ENCODE measurements at places on chromosomes 13 and 19. TPM values are rescaled to one million over a fixed set of nuclear protein-coding genes. Genes with fewer than 3 reads are reported as not detected.

Gene IFNL1
- total RNA-seq, result not detected

Gene NPAS1
- total RNA-seq, result 0.86 TPM

Gene CCDC8
- 8.6 TPM for total RNA-seq

Gene KLF1
- total RNA-seq, result not detected

Gene DMWD
- total RNA-seq, result 53.5 TPM

Gene PRR22
- total RNA-seq, result under 0.01 TPM

Gene ZNF793
- 2.6 TPM for total RNA-seq

Gene ISYNA1
- total RNA-seq, result 48.4 TPM

Gene ARHGAP33
- total RNA-seq, result 2.3 TPM

DNA sequence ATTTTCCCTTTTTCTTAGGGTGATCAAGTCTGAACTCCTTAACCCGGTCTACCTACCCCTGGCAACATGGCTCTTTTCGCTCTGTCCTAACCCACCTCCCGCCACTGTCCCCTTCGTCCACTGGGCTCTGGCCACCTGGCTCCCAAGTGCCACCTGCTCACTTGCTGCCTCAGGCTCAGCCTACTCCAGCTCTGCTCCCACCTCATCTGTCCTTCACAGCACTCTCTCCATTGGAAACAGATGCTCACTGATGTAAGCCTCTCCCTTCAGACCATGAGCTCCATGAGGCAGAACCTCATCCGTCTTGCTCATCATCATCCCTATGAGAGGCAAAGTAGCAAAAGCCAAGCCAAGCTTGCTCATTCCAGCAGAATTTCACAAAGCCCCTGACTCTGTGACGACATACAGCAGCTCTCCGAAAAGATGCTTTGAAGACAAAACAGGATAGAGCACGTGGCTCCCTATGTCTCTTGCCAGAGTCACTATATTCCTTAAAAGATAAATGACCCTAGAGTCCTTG lies 35.3 kb upstream of the AMER2 start:
- DNase-seq, result no peak

- DNase-seq, result no peak
Observed at GRCh38 chr13:22773465-22773864, 407.3 kb upstream of the SGCG start.

- no peak for DNase-seq
Observed at GRCh38 chr19:39196860-39197562, at the start of gene NCCRP1. NCCRP1 (plus strand) TSS chr19:39196964; CDS start chr19:39196983, 19 bp downstream.

GRCh38 chr19:14798760-14799159 lies 20.4 kb upstream of the ADGRE2 start:
- no peak for DNase-seq

DNA sequence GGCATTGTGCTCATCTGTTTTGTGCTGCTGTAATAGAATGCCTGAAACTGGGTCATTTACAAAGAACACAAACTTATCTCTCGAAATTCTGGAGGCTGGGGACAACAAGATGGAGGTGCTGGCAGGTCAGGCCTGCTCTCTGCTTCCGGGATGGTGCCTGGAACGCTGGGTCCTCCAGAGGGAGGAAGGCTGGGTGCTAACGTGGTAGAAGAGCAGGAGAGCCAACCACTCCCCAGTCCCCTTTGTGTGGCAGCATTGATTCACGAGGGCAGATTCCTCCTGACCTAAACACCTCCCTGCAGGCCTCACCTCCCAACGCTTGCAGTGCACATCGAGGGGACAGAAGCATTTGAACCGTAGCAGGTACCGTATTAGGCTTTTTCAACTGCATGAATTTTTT lies 34.1 kb upstream of the TFDP1 start:
- no peak for DNase-seq

DNA sequence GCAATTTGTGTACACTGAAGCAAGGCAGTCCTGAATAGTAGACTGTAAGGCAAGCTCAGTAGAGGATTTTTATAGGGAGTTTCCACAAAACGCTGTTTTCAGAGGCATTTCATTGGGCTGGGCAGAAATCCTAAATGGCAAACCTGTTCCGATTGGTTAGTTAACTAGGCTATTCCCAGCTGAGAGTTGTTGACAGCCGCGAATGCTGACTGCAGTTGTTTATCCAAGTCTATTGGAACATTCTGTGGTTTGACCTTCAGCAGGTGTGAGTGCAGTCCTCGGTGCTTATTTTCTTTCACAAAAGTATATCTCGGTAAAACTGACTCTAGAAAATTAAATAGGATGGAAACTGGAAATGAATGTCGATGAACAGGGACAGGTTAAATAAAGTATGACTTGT lies 45.4 kb downstream of the TPT1 start:
- peak; percentile 47 for DNase-seq

- no peak for DNase-seq
Observed at GRCh38 chr19:31534786-31535657, 185.8 kb upstream of the TSHZ3 start.

- DNase-seq, result no peak
Observed at GRCh38 chr13:102631198-102631597, 34.4 kb downstream of the TPP2 start.

DNA sequence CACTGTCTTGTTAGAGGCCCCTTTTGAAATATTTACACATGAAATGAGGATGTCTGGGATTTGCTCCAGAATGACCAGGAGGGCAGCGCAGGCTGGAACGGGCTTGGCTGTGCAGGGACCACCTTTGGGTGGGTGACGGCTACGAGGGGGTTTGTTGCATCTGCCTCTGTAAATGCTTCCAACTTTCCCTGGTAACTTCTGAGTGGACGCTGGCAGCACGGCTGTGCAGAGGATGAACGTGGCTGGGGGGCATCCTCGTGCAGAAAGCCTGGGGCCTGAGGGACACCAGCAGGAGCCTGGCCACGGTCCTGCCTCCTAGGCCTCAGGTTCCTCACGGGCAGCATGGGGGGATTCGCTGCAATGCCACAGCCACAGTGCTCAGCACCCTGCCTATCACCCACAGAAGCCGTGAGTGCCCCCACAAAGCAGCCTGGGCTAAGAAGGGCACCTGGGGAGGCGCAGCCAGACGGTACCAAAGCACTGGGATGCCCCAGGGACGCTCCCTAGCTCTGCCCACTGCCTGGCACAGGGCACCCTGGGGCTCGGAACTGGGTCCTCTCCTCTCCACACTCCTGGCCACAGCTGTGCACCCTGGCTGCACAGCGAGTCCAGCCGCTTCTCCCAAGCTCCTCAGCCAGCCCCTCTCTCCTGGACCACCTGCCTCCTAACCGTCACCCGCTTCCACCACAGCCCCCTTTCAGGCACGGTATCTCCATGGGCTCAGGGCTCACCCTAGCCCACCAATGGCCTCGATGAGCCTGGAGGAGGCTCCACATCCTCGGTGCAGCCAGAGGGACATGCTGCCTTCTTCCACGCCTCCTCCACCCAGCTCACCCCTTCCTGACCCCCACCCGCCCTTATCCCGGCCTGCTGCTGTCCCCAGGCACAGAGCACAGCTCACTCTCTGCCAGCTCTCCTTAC lies 44.5 kb downstream of the MLLT1 start:
- no peak for DNase-seq

GRCh38 chr13:48725271-48725670 lies 71.5 kb downstream of the CYSLTR2 start:
- no peak for DNase-seq

DNA sequence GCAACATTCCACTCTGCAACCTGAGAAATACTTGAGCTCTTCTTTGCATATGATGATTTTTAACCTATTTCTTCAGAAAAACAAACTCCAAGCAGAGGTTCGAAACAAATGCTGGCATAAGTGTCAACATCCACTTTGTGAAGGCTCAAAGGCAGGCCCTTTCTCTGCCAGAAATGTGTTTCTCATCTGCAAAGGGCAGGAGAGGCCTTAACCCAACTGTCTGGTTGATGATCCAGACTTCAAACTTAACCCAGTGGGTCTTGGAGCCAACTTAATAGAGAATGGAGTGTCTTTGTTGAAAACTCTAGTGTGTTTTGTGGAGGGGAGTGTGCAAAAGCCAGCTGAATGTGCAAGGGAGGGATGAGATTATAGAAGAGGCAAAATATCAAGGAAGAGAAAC lies 28.3 kb upstream of the ZNF507 start:
- no peak for DNase-seq

GRCh38 chr19:15831626-15832025 lies 16.2 kb upstream of the OR10H1 start:
- no peak for DNase-seq

DNA sequence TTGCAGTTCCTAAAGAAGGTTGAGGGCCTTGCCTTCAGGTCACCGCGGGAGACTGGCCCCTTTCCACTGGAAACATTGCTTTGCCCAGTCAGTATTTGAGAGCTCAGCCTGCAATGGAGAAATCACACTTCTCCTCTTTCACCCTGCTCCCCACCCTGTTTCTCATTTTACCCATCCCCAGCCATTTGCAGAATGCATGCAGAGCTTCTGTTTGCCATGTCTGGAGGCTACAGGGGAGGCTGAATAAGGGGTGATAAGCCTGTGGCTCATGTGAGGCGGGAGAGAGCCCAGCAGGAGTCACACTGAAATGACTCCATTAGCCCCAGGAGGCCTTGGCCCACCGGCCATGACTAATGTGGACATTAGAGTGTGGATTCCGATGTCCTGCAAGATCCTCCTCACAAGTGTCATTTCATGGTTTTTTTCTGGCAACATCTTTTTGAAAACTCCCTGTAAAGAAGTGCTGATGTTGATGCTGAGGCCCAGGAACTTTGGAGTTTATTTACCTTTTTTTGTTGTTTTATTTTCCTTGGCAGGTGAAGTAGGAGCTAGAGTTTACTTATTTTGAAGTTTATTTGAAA lies 6.3 kb downstream of the SPINT2 start:
- DNase-seq, result no peak

GRCh38 chr13:72125561-72125960 lies 258.6 kb upstream of the DACH1 start:
- DNase-seq, result peak; percentile 2

DNA sequence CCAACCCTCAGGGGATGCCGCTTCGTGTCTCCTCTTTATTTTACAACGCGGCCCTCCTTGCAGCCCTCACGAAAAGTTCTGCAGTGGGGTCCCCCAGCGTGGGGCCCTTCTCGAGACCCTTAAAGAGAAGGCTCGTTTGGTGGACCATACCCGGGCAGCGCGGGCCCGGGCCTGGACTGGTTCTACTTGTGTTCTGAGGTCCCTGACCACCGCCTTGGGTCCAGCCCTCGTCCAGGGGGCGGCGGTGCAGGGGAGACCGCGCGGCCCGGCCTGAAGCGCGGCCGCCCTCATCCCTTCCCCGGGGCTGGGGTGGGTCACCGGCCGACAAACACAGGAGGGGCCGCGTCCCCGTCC lies 400 bp upstream of the SERP2 start:
- DNase-seq, result no peak

- no peak for DNase-seq
Observed at GRCh38 chr19:34961775-34962686, 2.0 kb downstream of the ZNF792 start.

DNA sequence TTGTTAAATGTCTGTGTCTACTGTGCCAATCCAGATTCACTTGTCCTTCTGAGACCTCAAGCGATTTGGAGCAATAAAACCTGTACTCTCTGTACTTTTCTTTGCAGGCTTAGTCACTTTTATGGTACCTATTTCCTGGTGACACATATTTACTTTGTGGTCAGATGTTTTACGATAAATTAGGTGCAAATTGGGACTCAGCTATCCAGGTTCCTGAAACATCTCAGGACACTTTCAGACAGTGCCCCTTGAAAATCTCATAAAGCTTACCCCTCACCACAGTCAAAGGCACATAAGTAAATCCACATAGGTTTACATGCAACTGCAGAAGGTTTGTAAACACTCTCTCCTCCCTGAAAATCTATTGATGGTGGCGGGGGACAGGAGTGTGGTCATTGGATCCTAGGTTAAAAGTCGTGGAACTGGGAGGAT lies 438.8 kb downstream of the EFNB2 start:
- DNase-seq, result peak; percentile 32

DNA sequence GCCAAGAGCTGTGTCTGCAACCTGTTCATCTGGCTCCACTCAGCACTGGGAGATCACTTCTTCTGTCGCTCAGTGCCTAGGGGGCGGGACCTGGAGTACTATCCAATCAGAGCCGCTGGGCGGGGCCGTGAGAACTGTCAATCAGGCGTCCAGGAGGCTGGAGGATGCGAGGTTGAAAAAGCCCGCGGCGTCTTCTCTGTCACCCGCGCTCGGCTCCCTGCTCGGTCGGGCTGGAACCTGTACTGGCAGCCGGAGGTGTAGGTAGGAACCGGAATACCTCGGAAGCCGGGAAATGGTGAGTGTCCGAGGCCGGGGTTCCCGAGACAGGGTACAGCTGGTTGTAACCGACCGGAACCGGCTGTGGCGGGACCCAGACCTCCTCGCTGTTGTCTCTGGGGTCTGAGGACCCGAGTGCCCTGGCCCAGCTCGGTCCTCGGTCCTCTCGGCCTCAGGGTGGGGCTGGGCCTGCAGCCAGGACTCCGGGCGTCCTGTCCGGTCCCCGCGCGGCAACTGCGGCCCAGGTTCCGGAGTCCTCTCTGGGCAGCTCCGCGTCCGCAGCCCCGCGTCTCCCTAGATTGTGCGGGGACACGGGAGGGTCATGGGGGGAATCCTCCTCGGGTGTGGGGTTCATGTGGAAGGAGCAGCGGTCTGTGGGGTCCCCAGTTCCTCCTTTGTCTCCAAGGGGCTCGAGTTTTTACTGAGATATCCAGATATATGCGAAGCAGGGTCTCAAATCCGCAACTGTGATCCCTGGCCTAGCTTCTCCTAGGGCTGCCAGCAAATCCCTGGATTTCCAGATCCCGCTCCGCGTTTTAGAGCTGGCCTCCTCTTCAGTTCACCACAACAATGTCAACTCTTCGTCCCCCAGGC lies 42.6 kb downstream of the ZNF627 start:
- DNase-seq, result peak; percentile 89

DNA sequence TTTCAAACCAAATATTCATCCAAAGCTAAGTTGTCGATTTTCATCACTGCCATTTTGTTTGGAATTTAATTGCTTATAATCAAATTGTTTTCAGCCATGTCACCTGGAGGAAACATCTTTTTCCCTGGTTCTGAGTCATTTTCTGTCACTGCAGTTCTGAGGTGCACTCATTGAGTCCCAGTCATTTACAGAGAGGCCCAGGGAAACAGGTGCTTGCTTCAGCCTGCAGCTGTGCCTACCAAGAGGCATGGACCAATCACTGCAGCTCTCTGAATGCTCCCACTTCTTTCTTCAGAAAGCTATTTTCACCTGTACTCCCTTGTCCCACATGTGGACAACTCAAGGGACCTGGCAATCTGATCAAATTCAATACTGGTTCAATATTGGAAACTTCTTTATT lies 308.1 kb downstream of the COG6 start:
- DNase-seq, result no peak

- peak; percentile 2 for DNase-seq
Observed at GRCh38 chr19:36638862-36639510, 27.7 kb downstream of the ZNF461 start.
